Brain (organoid and tissue), 16 donors: ENCODE measurements at places on chromosomes 7 and 10. TPM values are rescaled to one million over a fixed set of nuclear protein-coding genes. Genes with fewer than 3 reads are reported as not detected.

ANKRD61 gene
- not detected for polyA plus RNA-seq

CYP2C19 gene
- polyA plus RNA-seq = not detected

SGPL1 gene
- polyA plus RNA-seq = 61.3 TPM

ZNF3 gene
- polyA plus RNA-seq = 53.2 TPM

HYAL4 gene
- not detected for polyA plus RNA-seq

CHST12 gene
- 17.5 TPM for polyA plus RNA-seq

OPN4 gene
- 0.27 TPM for polyA plus RNA-seq

TMEM178B gene
- polyA plus RNA-seq = 24.3 TPM

SHTN1 gene
- 56.0 TPM for polyA plus RNA-seq

MARVELD1 gene
- 5.8 TPM for polyA plus RNA-seq

PIK3CG gene
- 0.29 TPM for polyA plus RNA-seq

DOCK4 gene
- polyA plus RNA-seq = 8.4 TPM

PIK3AP1 gene
- polyA plus RNA-seq = 3.4 TPM

HOXA10 gene
- 62.0 TPM for polyA plus RNA-seq

FXYD4 gene
- polyA plus RNA-seq = 3.4 TPM

ZNF853 gene
- polyA plus RNA-seq = 19.3 TPM

TMEM254 gene
- 37.5 TPM for polyA plus RNA-seq

FAM20C gene
- polyA plus RNA-seq = 20.8 TPM

ODAD2 gene
- 0.32 TPM for polyA plus RNA-seq

CRYGN gene
- 0.70 TPM for polyA plus RNA-seq

NCF1 gene
- 1.6 TPM for polyA plus RNA-seq

ZNF727 gene
- polyA plus RNA-seq = 0.19 TPM

HSPA12A gene
- 11.6 TPM for polyA plus RNA-seq

OR2A7 gene
- 0.70 TPM for polyA plus RNA-seq

SLC39A12 gene
- 12.8 TPM for polyA plus RNA-seq

NEURL1 gene
- 71.6 TPM for polyA plus RNA-seq

IMPDH1 gene
- 25.1 TPM for polyA plus RNA-seq

YWHAG gene
- polyA plus RNA-seq = 215 TPM

LRGUK gene
- polyA plus RNA-seq = 0.08 TPM

WAC gene
- 109 TPM for polyA plus RNA-seq

AGR2 gene
- polyA plus RNA-seq = 2.0 TPM

PLEKHS1 gene
- not detected for polyA plus RNA-seq

SMNDC1 gene
- polyA plus RNA-seq = 22.3 TPM

ALOX5 gene
- polyA plus RNA-seq = 1.2 TPM

CNTNAP2 gene
- polyA plus RNA-seq = 145 TPM

GPC2 gene
- polyA plus RNA-seq = 38.8 TPM

CD36 gene
- polyA plus RNA-seq = 0.75 TPM

FAM25C gene
- polyA plus RNA-seq = not detected

JAKMIP3 gene
- 1.0 TPM for polyA plus RNA-seq

GPRIN2 gene
- polyA plus RNA-seq = not detected

OR9A4 gene
- polyA plus RNA-seq = not detected

HPSE2 gene
- polyA plus RNA-seq = 4.5 TPM

AKR1C2 gene
- 2.1 TPM for polyA plus RNA-seq

EN2 gene
- polyA plus RNA-seq = 0.19 TPM

OR9A2 gene
- polyA plus RNA-seq = not detected

GJD4 gene
- not detected for polyA plus RNA-seq

GIMAP7 gene
- polyA plus RNA-seq = 2.2 TPM

ZNF248 gene
- polyA plus RNA-seq = 6.0 TPM

GPNMB gene
- polyA plus RNA-seq = 12.1 TPM

LMBR1 gene
- polyA plus RNA-seq = 30.5 TPM

NPY4R gene
- not detected for polyA plus RNA-seq

RARRES2 gene
- polyA plus RNA-seq = 33.0 TPM

IL6 gene
- polyA plus RNA-seq = 1.6 TPM

TIMM23B gene
- polyA plus RNA-seq = 4.7 TPM

CC2D2B gene
- polyA plus RNA-seq = not detected

GAD2 gene
- 87.6 TPM for polyA plus RNA-seq

CYP26A1 gene
- 0.27 TPM for polyA plus RNA-seq

MSS51 gene
- not detected for polyA plus RNA-seq

HTR5A gene
- 2.1 TPM for polyA plus RNA-seq
